NCI-H187 (cell line): ENCODE measurements at places on chromosomes 4 and X.
A peak's percentile ranks its signal among the peaks of the same experiment; 100 is the strongest.

DNA sequence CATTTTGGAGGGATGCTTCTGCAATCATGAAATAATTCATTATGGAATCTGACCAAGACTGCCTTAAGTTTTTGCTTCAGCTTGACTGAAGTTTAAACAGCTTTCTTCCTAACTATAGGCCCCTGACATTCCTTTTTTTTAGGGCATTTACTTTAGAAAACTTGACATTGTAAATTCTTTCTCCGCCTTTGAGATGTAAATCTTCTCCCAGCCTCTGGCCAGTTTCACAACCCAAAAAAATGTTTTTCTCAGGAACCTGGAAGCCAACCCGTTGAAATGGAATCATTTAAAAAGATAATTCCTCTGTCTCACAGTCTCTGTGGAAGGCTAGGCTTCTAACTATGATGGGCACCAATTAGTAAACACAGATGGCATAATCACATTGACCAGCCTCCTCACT is 710.4 kb upstream of the PABPC4L start:
- no peak for DNase-seq

DNA sequence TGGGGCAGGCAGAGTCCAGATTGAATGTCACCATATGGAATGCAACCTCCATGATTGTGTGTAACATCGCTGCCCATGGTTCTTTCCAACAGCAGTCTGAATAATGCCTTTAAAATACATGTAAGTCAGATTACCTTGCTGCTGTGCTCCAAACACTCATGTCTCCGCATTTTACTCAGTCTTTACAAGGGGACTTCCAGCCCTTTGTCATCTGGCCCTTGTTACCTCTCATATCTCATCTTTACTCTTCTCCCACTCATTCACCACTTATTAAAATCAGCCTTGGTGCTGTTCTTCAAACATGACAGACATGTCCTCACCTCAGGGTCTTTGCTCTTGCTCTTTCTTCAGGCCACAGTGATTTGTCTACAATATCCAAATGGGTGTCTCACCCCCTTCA is 200.4 kb upstream of the GYPA start:
- DNase-seq = no peak

DNA sequence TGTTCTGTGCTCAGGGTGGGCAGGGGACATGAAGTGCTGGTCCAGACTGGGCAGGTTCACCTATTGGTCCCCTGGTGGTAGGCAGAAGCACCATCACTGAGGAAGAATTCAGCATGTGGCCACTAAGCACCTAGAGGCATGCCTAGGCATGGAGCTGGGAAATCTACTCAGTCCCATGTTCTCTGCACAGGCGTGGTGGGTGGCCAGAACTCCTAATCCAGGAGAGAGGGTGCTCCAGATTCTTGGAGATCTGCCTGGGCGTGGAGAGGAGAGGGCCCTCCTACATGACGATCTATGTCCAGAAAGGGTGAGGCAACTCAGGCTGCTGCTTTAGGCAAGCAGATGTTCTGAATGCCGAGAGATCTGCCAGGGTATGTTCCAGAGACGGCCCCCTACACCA is 44.6 kb upstream of the MAGEC2 start:
- DNase-seq = no peak

GRCh38 chrX:118496763-118497079 is 1.1 kb downstream of the DOCK11 start:
- no peak for DNase-seq

DNA sequence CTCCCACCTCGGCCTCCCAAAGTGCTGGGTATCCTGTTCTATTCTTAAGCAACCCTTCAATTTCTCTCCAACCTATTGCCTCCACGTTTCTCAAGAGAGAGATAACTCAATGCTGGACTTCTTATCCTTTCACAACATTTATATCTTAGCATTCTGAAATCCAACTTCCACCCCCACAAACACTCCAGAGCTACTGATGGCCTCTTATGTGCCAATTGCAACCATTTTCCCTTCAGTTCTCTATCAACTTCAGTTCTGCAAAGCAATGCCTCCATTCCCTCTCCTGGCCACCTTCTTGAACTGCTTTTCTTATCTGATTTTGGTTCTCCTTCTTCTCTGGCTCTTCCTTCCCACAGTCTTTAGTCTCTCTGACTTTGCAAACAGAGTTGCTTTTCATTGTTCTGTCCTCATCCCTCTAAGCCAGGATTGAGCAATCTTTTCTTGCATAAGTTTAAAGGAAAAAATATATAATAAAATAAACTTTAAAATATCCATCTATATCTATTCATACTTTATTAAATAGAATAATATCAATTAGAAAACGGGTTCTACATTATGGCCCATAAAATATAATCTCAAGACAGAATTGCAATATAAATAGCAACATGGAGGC is 3.6 kb upstream of the STBD1 start:
- no peak for DNase-seq

DNA sequence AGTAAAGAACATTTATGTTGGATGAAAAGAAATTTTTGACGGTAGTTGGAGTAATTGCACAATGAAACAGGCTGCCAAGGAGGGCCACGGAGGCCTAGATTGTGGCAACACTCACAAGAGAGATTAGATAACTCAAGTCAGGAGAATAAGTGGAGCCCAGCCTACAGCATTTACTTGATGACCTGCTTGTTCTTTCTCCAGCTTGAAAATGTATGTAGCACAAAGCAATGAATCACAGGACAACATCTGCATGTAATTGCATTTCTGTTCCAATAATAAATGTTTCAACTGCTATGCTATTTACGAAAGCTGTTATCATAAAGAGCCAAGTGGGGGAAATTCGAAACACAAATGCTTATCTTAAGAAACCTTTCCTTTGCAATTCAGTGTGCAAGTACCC is 221.2 kb upstream of the MID1 start:
- DNase-seq = no peak

- no peak for DNase-seq
Measured at GRCh38 chrX:143536176-143536575, 18.9 kb upstream of the SPANXN3 start.

DNA sequence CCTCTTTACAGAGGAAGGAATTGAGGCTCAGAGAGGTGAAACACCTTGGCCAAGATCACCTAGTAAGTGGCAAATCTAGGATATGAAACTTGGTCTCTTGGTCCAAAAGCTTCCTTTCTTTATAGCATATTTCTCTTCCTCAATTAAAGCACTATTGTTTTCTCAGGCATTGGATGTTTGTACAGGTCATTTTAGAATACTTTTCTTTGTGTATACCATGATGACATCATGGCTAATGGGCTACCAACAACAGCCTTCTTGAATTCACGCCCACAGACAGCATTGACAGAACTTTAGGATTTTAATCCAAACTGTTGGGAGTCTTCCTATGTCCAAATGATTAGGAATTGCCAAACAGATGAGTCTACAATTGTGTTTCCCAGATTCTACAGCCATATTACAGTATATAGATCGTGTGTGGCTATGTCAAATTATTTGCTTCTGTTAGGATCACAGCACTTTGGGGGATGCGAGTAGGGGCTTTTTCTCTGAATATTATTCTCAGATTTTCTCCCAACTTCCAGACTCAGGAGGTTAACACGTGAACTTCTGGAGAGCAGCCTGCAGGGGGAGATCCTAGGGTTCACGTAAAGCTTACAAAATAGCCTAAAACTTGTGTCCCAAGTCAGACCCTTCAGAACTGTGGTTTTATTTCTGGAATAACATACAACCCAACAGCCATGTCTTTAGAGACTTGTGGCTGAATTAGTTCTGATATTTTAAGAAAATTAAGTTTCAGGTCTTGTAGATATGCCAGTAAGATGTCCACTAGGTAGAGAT is 191.8 kb downstream of the SHROOM3 start:
- DNase-seq = no peak

DNA sequence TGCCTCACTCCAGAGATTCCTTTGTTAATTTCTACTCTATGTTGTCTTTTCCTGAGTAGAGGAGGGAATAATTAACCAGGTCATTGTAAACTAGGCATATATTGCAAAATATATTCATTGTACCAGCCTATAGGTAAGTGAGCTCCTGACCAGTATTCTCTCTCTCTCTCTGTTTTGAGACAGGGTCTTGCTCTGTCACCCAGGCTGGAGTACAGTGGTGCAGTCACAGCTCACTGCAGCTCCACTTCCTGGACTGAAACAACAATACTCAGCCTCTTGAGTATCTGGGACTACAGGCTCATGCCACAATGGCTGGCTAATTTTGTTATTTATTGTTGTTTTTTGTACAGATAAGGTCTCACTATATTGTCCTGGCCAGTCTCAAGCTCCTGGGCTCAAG is 198.3 kb downstream of the ARAP2 start:
- no peak for DNase-seq

- no peak for DNase-seq
Measured at GRCh38 chr4:186225848-186226247, 1.5 kb upstream of the KLKB1 start.

DNA sequence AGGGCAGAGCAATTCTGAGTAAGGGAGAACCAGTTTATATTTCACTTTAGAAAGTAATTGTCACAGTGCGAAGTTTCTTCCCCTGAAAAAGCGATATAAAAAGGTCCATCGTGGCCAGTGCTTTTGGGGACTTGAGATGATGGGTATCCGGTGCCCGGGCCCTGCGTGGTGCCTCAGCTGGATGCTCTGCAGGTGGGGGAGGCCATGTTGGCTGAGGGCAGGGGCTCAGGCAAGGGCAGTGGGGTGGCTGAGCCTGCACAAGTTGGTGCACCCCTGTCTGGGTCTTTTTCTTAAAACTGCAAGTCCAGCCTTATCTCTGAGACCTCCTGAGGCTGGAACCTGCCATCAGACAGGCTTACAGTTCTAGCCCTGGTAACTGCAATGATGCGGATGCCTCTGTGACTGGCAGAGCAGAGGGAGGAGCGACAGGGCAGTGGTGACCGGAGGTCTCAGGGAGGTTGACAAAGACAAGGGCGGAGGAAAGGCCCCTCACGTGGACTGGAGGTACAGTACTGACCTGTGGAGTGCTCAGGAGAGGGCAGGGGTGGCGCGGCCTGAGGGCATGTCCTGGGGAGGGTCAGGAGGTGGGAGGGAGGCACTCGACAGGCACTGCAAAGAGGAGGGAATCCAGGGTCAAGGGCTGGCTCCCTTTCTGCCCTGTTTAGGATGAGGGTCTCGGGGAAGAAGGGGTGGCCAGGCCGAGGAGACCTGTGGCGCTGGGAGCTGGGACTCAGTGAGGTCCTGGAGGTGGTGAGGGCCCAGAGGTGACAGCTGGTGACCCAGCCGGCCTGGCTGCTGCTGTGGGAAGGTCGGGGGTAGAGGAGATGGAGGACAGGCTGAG is 1.8 kb downstream of the RGS12 start:
- DNase-seq = no peak

GRCh38 chr4:147596377-147596776 is 20.8 kb upstream of the TMEM184C start:
- no peak for DNase-seq

DNA sequence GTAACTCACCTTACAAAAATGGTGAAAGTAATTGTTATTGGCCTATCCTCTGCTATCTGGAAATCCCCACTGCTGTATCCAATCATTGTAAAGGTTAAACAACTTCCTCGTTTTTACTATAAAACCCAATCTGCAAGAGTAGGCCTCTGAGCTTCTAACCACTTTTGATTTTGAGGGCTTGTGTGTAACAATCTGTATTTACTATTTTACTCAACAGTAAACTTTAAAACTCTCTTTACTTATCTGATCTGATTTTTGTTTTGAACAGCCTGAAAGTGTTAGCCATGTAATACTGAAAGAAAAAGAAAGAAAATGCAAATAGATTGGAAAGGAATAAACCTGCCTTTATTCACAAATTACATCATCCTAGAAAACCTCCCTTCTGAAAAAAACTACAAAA is 63.1 kb downstream of the SLC10A7 start:
- no peak for DNase-seq

DNA sequence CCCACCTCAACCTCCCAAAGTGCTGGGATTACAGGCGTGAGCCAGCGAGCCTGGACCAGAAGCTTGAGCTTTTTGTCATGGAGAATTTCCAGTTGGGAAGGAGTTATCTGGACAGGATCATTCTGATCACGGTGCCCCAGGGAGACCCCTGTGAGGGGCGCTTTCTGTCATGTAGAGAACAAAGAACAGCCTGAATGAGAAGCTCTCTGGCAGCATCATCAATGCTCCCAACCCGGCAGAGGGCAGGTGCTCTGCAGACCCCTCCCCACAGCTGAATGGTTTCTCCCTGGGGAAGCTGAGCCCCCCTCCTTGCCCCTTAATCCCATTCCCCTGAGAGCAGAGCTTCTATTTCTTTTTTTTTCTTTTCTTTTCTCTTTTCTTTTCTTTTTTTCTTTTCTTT is 7.3 kb upstream of the CSF2RA start:
- DNase-seq = no peak

DNA sequence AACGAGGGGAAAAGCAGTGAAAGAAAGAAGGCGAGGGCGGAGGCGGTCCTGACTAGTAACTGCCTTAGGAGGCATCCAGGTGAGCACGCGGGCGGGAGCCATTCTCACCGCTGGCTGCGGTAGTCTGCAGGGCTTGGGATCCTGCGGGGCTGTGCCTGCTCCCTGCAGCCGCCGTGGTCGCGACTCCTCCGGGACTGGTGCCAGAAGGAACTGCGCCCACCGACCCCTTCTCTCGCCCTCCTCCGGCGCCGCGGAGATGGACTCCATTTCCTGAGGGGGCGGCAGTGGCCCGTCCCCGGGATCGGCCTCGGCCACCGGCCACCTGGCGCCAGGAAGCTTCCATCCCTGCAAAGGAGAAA is 543 bp downstream of the NFXL1 start:
- DNase-seq = peak; percentile 12

DNA sequence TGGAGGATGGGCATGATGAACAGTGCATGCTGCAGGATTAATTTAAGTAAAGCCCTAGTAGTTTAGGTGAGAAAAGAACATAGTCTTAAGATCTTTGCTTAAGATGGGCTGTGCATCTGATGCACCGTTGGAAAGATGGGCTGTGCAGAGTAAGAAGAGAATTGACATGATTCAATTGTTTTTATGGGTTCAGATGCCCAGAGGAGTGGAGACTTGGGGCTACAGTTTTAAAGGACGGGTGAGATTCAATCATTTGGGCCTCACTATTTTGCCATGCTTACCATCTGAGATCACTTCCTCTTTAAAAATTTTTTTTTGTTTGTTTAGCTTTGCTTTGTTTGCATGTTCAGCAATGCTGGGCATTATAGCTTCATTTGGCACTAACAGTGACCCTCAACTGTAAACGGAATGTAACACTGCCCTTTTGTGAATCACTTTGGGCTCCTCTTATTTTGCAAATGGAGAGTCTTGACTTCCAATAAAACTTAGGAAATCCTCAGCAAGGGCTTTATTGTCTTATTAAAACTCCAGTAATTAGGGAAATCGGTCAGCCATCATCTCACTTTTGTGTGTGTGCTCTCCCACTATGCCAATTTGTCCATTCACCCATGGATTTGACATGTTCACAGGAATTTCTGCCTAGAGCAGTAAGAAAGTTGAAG is 216.1 kb upstream of the TLL1 start:
- DNase-seq = no peak

GRCh38 chr4:94577136-94577535 is 125.4 kb downstream of the PDLIM5 start:
- no peak for DNase-seq

- DNase-seq = no peak
Measured at GRCh38 chr4:121307445-121308327, 73.1 kb downstream of the QRFPR start.
